ENCODE measurements at places on chromosomes 7 and 10.

GRCh38 chr10:77715536-77715935, 77.9 kb upstream of the KCNMA1 start:
- DNase-seq, result no peak

- DNase-seq, result no peak
Observed at GRCh38 chr7:157077986-157078644, 60.6 kb upstream of the UBE3C start.

- no peak for DNase-seq
Observed at GRCh38 chr7:116783666-116784318, 78.6 kb upstream of the CAPZA2 start.

DNA sequence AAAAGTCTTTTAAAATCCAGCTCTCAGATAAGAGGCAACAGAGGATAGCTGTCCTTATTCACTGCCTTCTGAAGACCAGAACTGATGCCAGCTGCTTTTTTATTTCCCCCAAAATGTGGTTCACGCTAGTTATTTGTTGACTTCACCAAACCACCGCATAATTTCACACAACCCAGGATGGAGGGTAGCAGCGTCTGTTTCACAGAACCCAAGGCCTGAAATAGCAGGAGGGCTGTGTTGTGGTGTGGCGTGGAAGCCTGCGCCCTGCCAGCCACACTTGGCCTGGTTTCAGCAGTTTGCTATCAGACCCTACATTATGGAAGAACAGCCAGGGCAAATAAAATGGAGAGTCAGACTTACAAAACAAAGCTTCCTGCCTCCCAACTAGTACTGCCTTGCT, 155.4 kb downstream of the DYNC1I1 start:
- DNase-seq, result peak; percentile 71

DNA sequence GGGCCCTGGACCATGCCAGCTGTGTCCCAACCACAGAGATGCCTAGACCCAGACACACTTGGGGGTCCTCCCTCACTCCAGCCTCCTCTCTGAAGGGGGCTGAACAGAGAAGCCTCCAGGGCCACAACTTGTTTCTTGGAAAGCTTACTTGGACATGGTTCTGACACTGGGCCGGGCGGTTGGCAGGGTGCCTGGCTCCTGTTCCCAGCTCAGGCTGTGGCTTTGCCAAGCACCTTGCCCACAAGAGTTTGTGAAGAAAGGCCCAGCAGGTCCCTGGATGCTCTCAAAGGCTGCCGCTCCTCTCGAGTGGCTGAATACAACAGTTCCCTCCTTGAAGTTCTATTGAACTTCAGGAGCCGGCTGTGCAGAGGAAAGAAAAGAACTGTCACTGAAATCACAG, 181.6 kb downstream of the PTPN20 start:
- no peak for DNase-seq

GRCh38 chr10:57262892-57263291, 901.8 kb upstream of the ZWINT start:
- DNase-seq, result no peak

DNA sequence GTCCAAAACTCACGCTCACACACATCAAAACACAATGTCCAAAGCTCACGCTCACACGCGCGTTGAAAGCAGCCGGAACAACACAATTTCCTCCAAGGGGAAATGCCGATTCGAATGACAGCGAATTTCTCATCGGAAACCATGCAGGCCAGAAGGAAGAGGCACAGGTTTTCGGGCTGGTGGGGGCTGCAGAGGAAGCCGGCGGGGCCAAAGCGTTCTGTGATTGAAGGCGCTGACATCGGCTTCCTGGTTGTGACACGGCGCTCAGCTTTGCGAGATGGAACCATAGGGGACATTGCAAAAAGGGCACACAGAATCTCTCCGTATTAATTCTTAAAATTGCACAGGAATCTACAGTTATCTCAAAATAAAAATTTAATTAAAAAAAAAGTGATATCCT, 61.3 kb downstream of the FOXL3 start:
- DNase-seq, result no peak

- DNase-seq, result no peak
Observed at GRCh38 chr10:51233337-51234100, 159.2 kb downstream of the PRKG1 start.

- no peak for DNase-seq
Observed at GRCh38 chr7:30323006-30323355, 38.6 kb downstream of the ZNRF2 start.

DNA sequence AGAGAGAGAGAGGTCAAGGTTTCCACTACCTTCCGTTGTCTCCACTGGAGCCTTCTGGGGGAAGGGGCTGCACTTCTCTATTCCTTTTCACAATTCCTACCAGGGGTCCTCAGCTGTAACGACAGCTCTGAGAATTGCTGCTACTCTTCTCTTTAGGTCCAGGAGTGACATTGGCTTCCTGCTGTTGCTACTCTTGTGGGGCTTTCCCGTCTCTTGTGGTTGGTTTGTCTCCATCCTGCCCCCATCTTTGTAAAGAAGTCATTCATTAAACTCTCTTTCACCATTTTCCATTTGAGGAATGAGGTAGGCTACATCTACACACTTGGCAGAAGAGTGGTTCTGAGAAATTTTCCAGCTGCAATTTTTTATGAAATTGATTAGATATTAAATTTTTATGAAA, 238.8 kb upstream of the LYZL1 start:
- no peak for DNase-seq

DNA sequence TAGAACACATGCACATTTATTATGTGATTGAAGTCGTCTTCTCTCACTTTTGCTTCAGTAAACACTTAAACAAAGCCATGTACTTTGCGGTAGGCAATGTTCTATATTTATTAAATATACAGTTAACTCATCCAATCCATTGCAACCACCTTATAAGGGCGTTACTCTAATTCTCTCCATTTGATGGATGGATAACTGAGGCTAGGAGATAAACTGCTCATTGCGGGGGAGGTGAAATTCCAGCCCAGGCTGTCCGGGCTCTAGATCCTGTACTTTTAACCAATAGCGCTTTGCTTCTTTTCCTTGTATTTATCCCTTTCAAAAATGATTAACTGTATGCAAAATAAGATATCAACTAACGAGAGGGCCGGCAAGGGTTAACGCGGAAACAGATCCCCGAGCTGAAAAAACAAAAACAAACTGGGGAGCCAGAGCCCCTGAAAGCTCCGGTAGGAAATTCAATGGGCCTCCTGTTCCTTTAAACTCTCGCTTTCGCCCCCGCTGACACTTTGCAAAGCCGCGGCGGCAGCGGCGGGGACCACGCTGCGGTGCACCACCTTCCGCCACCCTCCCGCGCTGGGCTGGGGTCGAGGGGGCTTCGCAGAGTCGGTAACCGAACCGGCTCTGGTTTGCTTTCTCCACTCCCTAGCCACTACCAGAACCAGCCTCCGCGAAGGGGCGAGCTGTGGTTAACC, 1.0 kb upstream of the PLXDC2 start:
- no peak for DNase-seq

DNA sequence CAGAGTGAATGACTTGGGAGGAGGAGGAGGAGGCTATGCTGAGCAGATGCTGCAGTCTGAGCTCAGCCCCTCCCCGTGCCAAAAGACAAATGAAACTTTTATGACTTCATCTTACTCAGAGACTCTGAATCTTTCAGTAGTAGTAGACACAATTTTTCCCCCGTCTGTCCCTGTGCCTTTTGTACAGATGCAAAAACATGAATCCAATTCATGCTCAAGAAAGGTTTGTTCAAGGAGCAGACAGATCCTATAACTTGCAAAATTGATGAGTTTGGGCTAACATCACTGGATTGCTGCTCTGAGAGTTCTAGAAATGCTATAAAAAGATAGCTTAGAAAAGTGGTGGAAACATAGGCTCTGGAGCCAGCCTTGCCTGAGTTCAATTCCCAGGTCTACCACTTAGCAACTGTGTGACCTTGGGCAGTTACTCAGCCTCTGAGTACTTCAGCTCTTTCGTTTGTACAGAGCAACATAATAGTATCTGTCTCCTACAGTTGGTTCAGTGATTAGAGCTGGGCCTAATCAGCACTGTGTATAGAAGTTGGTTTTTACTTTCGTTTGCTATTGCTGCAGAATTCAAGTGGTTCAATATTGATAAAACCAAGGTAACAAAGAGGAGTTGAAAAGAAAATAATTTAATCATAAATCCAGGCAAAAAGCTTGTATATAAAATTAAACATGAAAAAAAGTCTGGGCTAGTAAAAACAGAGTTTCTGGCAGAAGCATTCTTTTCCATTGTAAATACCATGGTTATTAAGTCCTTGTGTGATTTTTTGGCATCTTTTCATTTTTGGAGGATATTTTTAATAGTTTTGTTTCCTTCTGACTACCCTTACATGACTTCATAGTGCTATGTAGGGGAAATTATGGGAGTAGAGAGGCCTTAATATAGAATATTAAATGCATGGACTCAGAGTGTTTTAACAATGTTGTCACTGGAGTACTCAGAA, 174.2 kb upstream of the ZNF32 start:
- no peak for DNase-seq

GRCh38 chr10:6002809-6003510, 25.6 kb upstream of the IL15RA start:
- no peak for DNase-seq

DNA sequence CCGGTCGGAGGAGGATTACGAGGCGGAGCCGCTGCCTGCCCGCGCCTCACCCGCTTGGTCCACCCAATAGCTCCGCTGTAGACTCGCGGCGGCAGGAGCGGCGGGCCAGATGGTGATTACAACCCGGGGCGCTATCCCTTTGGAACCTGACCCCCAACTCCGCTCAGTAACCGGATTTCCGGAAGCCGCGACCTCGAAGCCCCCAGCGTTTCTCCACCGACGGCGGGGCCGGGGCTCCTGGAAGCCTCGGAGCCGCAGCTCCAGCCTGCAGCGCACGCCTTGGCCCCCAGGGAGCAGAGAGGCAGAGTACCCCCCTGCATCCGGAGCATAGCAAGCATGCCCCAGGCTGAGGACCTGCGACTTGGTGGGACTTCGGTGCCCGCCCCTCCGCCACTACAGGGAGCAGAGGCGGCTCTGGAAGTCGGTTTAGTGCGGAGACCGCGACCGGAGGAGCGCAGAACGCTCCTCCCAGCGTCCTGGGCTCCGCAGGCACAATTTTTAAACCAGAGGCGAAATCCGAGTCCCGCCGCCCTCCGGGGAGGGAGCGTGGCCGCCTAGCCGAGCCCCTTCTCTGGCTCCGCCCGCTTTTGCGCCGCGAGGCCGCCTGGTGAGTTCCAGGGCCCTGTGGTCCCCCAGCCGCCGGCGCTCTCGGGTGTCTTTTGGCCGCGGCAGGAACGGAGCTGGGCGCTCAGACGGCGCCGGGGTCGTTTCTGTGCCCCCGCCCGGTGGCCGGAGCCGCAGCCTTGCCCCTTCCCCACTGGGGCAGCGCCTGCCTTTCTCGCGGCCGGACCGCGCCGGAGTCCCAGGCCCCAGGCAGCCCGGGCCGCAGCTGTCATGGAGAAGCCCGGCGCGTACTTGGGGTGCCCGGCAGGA, 28.2 kb upstream of the BMS1 start:
- no peak for DNase-seq

DNA sequence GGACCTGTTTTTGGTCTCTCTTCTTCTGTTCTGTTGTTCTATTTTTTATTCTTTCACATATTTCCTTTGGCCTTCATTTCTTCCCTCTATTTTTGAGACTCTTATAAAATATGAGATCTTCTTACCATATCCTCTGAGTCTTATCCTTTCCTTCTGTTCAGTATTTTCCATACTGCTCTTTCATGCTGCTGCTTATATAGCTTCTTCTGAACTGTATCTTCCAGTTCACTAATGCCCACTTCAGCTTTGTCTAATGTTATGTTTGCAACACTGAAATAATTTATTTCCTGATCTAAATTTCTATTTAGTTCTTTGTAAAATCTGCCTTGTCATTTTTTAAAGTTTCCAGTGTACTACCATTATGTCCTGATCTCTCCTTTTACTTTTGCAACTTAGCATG, 12.8 kb downstream of the TMEM168 start:
- DNase-seq, result no peak

DNA sequence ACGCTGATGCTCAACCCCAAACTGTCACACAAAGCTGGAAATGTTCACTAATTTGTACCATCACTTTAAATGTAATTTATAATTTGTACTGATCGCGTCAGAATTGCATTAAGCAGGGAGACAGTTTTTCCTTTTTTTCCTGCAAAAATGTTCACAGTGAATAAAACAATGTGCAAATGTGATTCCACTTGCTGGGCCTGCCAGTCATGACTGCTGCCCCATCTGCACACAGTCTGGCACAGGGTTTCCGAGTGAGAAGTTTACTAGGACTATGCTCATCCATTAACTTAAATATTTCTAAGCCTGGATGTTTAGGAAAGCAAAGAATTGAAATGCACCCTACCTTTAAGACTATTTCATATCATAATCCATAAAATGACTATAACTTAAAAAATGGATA, 99.6 kb downstream of the SORBS1 start:
- no peak for DNase-seq

- no peak for DNase-seq
Observed at GRCh38 chr10:14820010-14820774, 17.6 kb downstream of the CDNF start.

GRCh38 chr10:80583685-80584084, 46.0 kb downstream of the SH2D4B start:
- DNase-seq, result no peak

DNA sequence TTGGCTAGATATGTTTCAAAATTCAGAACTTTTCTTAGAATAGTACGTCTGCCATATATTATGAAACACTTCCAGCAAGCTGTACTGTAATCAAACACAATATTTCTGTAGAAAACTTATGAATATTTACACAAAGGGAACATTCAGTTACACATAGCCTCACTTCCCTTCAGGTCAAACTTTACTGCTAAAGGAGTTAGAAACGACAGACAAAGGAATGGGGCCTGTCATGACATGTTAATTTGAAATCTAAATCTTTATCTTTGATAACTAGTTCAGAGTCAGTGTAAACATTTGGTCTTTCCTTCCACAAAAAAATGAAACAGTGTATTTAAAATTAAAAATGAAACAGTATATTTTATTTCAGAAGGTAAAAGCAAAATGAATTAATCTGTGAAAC, 1.0 kb upstream of the CROT start:
- no peak for DNase-seq

DNA sequence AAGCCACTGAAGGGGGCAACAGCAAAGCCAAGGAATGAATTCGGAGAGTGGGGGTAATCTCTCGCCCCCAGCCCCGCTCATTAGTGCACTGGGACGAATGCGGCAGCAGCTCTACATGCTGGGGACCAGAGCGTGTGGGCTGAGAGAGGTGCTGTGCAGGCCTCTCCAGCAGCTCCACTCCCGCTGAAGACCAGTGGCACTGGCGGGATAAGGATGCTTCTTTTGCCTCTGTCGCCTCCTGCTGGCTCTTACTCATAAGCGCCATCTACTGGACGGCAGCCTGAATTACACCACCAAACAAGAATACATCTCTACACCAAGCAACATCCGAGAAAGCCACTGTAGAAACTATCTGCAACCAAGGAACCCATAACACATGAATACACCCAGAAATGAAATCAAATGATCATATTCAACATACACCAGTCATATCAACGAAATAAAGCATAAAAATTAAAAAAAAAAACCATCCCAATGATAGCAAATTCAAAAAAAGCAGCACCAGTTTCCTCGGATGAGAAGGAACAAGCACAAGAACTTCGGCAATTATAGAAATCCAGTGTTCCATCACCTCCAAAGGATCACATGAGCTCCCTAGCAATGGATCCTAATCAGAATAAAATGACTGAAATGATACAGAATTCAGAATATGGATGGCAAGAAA, 79.0 kb upstream of the TMEM168 start:
- no peak for DNase-seq
